Esophagus squamous epithelium (tissue), 5 donors: ENCODE measurements at places on chromosomes 7 and 10.

- no peak for DNase-seq
Measured at GRCh38 chr7:77897004-77897547, 98.5 kb downstream of the PHTF2 start.

- DNase-seq: no peak
Measured at GRCh38 chr7:28754447-28754846, 203.7 kb downstream of the TRIL start.

DNA sequence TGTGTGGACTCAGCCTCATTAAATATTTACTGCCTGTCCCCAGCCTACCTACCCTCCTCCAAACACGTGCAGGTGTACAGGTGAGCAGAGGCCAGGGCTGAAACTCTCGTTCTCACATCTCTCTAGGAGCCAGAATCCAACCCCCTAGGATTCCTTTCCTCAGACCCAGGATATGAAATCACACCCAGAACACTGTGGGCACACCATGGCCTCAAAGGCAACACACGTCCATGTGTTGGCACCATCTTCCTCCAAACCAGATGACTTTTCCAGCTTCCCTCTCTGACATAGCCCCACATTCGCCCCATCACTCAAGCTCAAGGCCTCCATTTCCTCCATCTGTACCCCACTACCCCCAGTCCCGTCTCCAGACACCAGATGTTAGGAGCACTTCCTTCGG lies 51.8 kb upstream of the DUSP5 start:
- no peak for DNase-seq

DNA sequence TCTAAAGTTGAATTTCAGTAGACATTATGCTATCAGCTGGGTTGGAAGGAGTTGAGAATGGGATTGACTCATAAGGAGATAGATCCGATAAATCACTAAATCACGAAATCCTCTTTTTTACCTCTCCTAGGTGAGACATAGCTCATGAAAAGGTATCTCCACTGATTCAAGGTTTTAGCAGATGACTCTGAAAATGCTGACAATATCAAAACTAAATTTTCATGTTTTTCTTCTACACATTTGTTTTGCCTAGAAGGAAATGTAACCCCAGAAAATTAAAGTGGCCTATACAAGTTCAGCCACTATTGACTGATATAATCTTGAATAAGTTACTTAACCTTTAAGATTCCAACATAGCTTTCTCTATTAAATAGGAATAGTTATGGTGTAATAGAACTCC lies 82.2 kb upstream of the VWDE start:
- no peak for DNase-seq

DNA sequence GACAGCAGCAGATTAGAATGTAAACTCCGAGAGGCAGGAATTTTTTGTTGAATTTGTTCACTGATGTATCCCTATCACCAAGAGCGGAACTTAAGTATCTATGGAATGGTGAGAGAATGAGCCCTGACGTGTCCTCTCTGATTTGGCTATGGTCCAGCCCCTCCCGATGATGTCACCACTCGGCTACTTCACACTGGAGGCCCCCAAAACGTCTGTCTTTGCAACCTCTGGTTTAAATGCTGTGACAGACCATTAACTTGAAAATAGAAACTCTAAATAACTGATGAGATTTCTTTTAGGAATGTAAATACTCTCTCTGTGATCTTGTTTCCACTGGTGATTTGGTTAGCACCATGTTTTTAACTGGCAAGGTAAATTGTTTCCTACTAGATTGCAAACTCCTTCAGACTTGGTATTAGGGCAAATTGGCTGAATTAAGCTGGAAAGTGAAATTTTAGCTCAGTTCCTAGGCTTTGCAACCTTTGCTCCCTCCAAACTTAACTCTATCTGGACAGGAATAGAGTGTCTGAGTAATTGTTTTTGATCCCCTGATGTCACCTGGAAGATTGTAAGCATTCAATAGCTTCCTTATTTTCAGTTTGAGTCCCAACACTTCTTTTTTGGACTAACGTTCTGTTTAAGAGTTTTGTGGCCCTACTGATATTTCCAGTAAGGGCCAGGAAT lies 19.1 kb downstream of the SLC16A12 start:
- DNase-seq: no peak

DNA sequence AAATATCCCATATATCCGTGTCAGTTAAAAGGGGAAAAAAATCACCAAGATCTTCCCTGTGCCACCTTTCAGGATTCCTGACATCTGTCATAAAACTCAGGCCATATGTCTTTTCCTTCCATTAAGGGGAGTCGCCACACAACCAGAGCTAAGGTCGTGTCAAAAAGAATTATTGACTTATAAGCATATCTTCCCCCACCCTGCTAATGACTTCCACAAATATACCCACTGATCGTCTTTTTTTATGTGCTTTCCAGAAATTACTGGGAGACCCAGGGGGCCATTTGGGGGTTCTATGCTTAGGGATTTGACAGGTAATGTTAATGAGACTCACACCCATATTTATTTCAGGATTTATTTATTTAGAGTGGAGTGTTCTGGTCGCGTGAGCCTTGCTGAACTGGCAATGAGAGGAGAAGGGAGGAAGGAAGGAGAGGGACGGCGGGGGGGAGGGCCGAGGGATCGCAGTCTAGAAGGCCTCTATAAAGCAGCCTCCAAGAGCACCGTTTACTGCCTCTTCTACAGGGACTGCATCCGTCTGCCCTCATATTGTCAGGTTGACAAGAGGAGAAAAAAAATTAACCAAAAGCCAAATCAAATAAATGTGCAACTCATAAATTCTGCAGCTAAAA lies 135.7 kb upstream of the MGMT start:
- DNase-seq: no peak

DNA sequence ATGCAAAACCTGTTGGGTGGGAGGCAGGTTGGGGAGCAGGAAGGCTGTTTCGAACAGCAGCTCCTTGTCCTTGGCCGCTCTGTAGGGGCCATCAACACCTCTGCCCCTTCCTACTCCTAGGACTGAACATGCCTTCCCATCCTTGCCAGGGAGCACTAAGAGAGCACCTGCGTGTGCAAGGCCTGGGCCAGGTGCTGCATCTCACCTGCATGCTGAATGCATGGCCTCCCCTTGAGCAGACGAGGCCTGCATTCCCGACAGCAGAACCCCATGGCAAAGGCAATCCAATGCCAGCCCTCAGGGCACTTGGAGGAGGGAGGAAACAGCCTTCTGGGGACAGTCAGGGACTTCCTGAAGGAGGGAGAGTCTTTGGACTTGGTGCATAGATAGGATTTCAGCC lies 11.0 kb downstream of the VSIR start:
- no peak for DNase-seq

DNA sequence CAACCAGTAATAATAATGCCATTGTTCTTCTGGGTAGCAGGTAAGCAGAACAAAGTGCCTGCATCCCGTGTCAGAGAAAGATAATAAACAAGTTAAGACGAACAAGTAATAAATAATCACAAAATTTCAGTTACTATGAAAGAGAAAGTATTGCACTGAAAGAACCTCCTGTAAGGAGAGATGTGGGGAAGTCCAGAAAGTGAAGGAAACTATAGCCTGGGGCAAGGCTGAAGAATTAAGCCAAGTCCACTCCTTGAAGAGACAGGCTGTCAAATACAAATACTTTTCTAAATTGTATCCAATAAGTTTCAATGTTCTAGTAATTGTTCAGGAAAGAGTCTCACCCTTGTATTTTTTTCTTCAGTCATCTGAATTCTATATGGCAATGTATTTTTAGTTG lies 611.4 kb downstream of the MAGI2 start:
- no peak for DNase-seq

DNA sequence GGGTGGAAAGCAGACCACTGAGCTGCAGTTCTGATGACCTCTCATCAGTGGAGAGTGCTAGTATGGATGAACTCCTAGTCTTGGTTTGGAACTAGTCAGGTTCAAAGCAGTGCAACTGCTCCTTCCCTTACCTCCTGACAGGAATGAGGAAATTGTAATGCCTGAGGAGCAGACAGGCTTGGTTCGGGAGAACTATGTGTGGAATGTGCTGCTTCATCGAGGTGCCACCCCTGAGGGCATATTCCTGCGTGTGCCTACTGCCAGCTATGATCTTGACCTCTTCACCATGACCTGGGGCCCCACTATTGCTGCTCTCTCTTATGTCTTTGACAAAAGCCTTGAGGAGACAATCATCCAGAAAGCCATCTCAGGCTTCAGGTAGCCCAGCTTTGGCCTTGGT lies 27.4 kb upstream of the NFKB2 start:
- DNase-seq: no peak

DNA sequence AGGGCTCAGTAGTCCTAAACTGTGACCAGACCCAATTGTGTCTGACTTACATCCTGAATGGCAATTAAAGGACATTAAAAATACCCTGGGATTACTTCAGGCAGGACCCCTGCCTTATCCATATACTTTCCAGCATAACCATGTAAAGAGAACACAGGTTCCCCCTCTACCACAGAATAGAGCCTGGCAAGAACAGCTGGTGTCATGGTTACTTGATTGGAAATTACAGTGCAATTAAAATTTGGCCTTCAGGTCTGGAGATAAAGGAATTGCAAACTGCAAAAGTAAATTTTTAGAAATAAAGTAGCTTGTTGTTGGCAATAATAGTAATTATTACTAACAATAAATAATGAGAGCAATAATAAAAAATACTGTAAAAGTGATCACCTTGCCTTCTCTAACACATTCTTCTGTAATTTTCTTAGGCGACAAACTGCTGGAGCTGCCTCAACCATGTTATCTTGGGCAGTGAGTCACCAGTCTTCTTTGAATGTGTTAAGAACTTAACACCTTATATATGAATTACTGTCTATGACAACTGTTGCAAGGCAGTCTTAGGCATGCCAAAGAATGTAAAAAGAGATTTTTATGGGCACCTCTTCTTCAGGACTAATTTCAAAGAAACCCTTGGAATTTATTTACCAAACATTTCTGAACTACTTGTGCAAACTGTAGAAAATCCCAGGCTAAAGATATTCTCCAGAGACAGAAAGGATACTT lies 53.7 kb downstream of the HIBADH start:
- no peak for DNase-seq

DNA sequence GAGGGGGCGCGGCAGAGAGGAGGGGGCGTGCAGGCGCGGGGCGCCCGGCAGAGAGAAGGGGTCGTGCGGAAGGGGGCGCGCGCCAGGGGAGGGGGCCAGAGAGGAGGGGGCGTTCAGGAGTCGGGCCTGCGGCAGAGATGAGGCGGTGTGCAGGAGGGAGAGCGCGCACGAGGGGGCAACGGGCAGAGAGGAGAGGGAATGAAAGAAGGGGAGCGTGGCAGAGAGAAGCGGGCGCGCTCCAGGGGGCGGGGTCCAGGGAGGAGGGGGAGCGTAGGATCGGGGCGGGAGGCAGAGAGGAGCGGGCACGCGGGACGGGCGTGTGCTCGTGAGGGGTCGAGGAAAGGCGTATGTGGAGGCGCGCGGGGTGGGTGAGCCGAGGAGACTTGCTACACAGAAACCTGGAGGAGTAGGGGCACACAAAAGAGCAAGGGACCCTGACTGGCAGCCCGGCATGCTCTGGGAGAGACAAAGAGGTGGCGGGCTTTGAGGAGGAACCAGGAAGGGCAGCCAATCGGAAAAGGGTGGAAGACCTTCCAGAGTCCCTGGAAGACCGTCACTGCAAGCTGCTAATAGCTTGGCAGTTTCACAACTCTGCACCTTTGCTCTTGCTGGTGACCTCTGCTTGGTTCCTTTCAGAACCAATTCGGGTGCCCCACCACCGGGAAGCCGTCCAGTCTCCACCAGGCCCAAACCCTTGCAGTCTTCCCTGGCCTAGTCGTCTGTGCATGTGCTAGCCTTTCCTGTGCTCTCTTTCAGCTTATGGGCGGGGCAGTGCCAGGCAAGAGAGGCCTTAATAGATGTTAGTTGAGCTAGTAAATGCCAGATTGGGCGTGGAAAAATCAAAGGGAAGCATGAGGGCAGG lies 639 bp downstream of the DYDC2 start:
- DNase-seq: no peak

DNA sequence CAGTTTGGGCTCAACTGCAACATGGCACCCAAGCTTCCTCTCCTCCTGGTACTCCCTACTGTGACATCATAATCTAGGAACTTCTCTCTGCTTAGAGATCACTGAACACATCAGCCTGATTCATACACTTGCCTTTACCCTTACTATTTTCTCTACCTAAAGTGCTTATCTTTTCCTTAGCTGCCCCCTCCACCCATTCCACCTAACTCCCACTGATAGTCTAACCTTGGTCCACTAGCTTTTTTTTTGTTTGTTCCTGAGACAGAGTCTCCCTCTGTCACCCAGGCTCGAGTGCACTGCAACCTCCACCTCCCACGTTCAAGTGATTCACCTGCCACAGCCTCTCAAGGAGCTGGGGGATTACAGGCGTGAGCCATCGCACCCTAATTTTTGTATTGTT lies 15.9 kb downstream of the CUL2 start:
- no peak for DNase-seq

DNA sequence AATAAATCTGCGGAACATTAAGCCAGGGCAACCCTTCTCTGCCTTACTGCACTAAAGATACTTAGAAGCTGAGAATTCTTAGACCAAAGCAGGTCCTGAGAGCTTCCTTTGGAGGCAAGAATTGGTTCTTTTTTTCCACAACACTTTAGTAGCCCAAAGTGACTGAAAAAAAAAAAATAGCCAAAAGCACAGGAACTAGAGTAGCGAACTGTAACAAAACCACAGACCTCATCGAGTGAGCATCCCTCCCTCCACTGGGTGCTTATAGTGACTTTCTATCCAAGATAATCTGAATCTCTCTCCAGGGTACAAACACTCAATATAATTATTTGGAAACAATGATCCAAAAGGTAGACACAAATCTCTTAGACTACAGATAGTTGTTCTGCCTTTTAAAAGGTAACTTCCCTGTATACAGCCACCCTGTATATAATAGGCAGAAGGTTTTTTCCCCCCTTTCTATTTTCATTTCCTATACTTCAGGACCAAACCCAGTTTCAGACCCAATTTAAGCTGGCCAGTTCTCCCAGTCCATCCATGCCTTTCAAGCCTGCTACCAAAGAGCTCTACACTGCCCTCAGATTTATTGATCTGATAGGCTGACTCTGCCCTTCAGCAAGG lies 31.6 kb upstream of the KCNIP2 start:
- no peak for DNase-seq

- no peak for DNase-seq
Measured at GRCh38 chr7:156969972-156970420, 20.5 kb downstream of the NOM1 start.

- DNase-seq: no peak
Measured at GRCh38 chr10:117519879-117520278, 22.7 kb upstream of the EMX2 start.

DNA sequence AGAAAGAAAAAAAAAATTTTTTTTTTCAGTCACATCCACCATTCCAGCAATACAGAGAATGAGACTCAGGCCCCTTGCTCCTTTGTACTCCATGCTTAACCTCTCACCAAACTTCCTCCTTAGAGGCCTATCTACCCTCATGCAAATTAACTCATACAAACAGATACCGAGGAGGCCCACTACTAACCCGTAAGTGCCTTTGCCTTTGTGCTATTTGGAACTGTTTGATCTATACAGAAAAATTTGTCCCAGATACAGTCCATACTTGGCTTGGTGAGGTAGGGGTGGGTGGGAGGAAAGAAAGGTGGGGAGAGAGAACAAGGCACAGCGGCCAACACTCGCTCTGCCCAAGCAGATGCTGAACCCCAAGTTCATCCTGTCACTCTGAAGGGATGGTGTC lies 87.8 kb upstream of the DUSP5 start:
- no peak for DNase-seq

DNA sequence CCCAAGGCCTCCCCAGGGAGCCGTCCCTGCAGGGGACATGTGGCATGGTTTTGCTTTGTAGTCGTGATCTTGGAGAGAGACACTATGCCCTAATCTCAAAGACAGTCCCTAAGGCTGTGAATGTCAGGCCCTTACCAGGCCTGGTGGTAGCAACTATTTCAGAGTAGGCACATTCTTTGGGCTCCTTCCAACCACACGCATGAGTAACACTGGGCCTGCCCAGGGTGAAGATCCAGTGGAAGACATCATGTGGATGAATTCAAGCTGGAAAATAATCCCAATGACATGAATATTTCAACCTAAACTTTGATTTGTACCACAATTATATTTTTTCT lies 39.5 kb upstream of the INSIG1 start:
- no peak for DNase-seq
